ENCODE measurements at places on chromosomes 1 and 21. TPM values are rescaled to one million over a fixed set of nuclear protein-coding genes. Genes with fewer than 3 reads are reported as not detected.

The EFNA1 gene
- total RNA-seq = 1.8 TPM

The TMPRSS15 gene
- not detected for total RNA-seq

The PDZK1IP1 gene
- total RNA-seq = not detected

The MPL gene
- not detected for total RNA-seq

The KIF14 gene
- 3.6 TPM for total RNA-seq

The OLFM3 gene
- not detected for total RNA-seq

The CACNA1S gene
- total RNA-seq = not detected

The GBP4 gene
- total RNA-seq = not detected

The TFAP2E gene
- 0.16 TPM for total RNA-seq

The CXADR gene
- 7.1 TPM for total RNA-seq

The FCRL5 gene
- not detected for total RNA-seq
